Stimulated activated CD4-positive, alpha-beta T cell treated with anti-CD3 and anti-CD28 coated beads, TNF-alpha, amount 100 ng/mL, for 4 hours (primary cell): ENCODE measurements at places on chromosomes 1 and 21.
A peak's percentile ranks its signal among the peaks of the same experiment; 100 is the strongest.

GRCh38 chr1:160576390-160576789 lies 2.9 kb downstream of the CD84 start:
- peak; percentile 46 for DNase-seq

DNA sequence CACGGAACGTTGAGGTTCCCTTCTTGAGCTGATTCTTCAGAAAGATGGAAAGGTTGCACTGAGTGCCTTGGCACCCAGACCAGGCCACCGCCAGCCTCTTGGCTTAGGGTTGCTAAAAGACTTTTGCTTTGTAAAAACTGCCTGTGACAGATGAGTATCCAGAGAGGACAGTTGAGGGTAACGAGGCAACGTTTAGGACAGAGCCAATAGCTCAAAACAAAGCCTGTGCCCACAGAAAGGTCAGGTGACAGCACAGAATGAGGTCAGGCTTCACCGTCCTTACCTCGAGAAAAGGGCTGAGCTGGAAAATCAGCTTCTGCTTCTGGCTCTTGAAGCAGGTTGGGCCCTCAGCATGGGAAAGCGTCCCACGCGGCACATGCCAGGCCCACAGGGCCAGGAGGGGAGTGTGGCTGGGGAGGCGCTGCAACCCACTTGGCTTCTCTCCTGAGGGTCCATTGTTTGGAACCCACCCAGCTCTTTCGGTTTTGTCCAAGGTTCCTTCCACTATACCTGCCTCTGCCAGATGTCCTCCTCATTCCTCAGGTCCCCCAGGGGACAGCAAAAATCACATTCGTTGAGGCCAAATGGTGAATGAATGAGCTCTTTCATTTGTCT lies 55.5 kb downstream of the SCCPDH start:
- no peak for DNase-seq

DNA sequence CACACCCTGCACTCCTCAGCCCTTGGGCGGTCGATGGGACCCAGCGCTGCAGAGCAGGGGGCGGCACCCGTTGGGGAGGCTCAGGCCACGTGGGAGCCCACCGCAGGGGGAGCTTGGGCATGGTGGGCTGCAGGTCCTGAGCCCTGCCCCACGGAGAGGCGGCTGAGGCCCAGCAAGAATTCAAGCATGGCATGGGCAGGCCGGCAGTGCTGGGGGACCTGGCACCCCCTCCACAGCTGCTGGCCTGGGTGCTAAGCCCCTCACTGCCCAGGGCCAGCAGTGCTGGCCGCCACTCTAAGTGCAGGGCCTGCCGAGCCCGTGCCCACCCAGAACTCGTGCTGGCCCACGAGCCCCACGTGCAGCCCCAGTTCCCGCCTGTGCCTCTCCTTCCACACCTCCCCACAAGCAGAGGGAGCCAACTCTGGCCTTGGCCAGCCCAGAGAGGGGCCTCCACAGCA lies 555.0 kb upstream of the ADGRL4 start:
- DNase-seq, result no peak

DNA sequence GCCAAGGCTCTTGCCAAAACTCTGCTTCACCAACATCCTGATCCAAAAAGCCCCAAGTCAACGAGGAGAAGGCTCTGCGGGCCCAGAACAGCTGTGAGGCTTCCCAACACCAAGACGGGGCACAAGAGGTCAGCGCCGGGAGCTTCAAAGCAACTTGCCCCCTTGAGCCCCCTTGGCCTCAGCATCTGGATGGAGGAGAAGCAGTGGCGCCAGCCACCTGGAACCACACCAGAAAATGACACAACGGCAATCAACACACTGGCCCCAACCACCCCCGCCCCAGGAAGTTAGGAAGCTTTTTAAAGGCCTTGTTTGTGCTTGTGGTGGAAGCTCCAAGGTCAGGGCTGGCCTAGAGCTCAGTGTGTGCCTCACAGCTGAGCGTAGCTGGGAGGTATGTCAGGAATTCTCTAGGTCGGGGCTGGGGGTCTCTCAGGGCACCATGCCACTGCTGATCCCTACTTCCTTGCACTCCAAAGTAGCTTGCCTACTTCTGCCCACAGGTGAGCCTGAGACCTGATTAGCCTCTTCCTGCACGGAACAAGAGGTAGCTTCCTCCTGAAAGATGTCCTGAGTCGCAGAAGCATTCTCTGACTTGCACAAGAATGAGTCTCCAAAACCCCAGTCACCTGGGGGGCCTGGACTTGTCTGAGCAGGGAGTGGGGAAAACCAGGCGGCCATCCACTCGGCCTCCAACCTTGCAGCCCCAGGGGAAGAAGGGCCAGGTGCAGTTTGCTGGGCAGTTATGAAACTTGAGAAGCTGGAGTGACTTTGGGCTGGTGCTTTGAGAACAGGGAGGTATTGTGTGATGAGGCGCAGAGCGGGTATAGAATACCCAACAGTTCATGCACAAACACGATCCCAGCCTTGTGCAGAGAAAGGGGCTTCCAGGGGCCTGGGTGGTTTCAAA lies 9.7 kb upstream of the SRP9 start:
- DNase-seq, result no peak

DNA sequence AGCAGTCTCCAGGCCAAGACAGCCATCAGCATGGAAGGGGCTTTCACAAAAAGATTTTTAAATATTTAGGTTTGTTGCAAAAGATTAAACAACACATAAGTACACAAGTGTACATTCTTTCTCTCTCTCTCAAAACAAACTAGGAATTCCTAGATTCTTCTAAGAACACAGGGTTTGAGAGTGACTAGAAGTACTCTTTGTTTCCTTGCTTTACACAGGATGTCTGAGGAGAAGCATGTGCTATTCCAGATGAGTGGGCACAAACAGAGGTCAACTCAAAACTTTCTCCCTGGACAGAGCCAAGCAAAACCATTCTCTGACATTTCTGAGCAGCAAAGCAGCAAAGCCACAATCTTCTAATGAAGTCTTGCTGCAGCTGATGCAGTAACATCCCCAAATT lies 210.6 kb upstream of the HOOK1 start:
- no peak for DNase-seq

- DNase-seq, result no peak
These were observed 977.9 kb downstream of the ADGRL2 start for GRCh38 chr1:82778612-82779011.

DNA sequence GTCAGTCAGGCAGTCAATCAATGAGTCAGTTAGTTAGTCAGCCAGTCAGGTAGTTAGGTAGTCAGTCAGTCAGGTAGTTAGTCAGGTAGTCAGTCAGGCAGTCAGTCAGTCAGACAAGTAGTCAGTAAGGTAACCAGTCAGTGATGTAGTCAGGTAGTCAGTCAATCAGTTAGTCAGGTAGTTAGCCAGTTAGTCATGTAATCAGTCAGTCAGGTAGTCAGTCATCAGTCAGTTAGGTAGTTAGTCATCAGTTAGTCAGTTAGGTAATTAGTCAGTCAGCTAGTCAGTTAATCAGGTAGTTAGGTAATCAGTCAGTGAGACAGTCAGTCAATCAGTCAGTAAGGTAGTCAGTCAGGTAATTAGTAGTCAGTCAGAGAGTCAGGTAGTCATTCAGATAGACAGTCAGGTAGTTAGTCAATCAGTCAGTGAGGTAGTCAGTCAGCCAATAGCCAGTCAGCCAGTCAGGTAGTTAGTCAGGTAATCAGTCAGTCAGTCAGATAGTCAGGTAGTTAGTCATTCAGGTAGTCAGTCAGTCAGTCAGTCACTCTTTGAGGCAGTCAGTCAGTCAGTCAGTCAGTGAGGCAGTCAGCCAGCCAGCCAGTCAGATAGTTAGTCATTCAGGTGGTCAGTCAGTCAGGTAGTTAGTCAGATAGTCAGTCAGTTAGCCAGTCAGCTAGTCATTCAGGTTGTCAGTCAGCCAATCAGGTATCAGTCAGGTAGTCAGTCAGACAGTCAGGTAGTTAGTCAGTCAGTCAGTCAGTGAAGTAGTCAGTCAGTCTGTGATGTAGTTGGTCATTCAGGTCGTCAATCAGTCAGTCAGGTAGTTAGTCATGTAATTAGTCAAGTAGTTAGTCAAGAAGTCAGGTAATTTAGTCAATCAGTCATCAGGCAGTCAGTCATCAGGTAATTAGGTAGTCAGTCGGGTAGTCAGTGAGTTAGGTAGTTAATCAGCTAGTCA lies 15.3 kb downstream of the KRTAP10-1 start:
- no peak for DNase-seq

GRCh38 chr1:117821382-117821755 lies 108.1 kb downstream of the GDAP2 start:
- DNase-seq, result no peak

- no peak for DNase-seq
These were observed 2.3 kb downstream of the GART start for GRCh38 chr21:33539616-33540015.

DNA sequence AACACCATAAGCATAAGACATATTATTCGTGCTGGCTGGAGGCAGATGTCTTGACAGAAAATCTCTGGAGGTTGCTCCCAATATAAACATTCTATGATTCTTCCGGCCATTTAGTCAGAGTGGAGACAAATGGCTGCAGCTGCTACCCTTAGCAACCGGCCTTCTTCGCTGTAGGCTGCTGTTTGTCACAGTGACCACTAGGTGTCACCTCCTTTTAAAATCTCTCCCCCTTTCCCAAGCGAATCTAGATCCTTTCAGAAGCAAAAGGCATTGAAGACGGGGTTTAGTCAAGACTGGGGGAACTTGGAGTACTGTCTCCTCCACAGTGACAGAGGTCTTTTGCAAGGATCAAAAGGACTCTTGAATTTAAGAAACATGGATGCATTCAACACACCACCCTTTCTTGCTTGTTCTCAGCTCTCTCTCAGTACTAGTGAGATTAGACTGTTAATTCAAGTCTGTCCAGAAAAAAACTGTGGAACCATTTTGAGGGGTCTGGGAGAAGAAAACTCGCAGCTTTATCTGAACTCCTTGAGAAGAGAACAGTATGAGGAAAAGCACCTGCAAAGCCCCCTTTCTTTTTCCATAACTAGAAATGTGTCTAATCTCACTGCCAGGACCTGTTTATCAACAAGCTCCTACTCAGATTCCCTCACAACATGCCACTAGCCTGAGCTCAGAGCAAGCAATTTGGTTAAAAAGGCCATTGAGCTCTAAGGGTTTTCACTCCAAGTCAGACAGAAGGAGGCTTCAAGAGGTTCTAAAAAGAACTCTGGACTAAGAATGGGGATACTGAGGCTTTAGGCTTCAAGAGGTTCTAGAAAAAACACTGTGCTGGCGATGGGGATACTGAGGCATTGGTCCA lies 408.3 kb upstream of the PLXNA2 start:
- no peak for DNase-seq

- DNase-seq, result no peak
These were observed 250.4 kb downstream of the NFIA start for GRCh38 chr1:61332796-61333195.

- no peak for DNase-seq
These were observed 672.8 kb downstream of the PTPRC start for GRCh38 chr1:199311478-199312262.

DNA sequence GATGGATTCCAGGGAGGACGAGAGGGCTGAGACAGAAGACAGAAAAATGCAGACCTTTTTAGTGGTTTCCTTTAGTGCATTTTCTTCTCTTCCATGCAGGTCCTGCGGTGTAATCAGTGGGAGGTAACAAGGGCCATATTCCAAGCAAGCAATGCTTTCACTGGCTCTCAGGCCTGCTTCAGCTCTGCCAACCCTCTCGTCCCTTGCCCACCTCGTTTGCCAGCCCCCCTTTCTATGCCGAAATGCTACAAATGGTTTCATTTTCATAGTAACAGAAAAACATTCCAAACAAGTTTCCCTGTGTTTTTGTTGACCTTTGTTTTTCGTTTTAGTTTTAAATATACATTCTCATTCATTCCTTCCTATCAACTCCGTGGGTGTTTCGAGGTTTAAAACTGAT lies 443.1 kb downstream of the TTLL7 start:
- no peak for DNase-seq

DNA sequence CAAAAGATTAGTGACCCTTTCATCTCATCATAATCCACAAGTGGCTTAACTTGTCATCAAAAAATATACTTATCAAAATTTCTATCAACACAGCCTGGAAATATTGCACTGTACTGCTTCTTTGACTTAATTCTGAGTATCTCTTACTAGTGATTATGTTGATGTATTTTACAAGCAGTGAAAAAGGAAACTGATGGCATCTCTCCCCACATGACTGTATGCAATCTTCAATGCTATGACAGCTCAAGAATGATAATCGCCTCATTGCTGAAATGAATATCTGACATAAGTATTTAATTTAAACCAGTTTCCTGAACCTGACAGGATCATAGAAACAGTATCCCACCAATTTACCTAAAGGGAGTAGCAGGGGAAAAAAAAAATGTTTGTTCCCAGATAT lies 79.5 kb downstream of the DPYD start:
- no peak for DNase-seq

GRCh38 chr1:83692524-83693381 lies 306.2 kb downstream of the TTLL7 start:
- no peak for DNase-seq
